Brain microvascular endothelial cell (primary cell): ENCODE measurements at places on chromosomes 4 and X.

DNA sequence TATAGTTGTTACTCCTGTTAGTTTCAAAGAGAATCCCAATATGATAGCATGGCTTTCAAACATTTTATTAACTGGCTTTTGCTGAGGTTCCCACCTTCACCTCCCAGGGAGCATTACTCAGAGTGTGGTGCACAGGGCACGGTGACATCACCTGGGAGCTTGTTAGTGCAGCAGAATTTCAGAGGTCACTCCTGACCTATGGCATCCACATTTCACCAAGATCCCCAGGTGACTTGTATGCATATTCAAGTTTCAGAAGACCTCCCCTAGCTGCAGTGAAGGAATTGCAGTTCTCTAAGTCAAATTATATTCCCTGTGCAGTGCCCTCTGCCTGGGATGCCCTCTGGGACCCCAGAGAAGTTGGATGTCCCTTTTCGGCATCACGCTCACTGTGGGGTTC lies 29.7 kb upstream of the LNX1 start:
- DNase-seq, result no peak

GRCh38 chrX:63350465-63350877 lies 661 bp downstream of the SPIN4 start:
- DNase-seq, result no peak

- DNase-seq, result peak; percentile 75
Observed at GRCh38 chr4:123477711-123478209, 81.2 kb downstream of the SPRY1 start.

DNA sequence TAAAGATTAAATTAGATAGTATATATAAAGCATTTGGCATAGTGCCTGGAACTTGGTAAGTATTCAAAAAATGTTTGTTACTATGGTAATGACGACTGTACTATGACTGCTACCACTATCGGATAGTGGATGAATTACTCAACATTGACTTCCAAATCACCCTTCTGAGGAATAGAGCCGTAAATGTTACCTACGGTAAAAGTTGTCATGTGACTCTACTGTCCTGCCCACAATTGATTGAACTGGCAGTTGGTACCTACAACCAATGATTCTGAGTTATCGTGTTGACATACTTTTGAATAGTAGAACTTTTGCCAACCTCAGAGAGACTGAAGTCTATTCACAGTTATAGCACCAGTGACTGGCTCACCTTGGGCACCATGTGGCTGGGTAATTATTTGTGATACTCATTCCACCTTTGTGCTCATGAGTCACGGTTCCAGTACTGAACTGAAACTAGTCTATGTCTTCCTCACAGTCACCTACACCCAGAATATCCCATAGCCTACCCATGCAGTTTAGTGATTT lies 185.5 kb upstream of the PITX2 start:
- DNase-seq, result peak; percentile 40

DNA sequence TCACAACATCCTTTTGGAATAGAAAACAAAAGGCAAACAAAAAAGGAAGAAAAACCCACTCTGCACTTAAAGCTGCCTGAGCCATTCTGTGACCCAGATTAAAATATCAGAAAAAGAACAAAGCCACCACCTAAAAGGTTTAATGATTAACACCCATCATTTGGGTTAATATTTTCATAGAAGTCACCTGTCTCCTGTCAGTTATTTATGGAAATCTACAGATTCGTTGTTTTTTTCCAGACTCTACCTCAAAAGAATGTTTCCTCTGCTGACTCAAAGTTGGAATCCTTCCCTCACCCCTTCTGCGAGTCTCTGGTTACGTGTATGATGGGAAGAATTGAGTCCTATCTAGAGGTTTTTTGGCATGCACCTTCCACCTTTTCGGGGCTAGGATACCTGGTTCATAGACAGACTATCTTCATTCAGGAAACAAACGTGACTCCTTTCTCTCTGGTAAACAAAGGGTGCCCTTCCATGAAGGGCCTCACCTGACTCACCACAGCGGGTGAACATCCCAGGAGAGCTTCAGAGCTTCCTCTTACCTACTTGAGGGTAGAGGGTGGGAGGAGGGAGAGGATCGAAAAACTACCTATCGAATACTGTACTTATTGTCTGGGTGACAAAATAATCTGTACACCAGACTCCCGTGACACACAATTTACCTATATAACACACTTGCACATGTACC lies 19.6 kb upstream of the CA5B start:
- no peak for DNase-seq

GRCh38 chrX:34915463-34916225 lies 27.0 kb upstream of the FAM47B start:
- DNase-seq, result no peak

- DNase-seq, result no peak
Observed at GRCh38 chr4:80732010-80732409, 298.5 kb upstream of the BMP3 start.

GRCh38 chrX:23505531-23506303 lies 161.6 kb upstream of the PRDX4 start:
- DNase-seq, result no peak

GRCh38 chrX:118528071-118528737 lies 32.6 kb downstream of the DOCK11 start:
- no peak for DNase-seq

DNA sequence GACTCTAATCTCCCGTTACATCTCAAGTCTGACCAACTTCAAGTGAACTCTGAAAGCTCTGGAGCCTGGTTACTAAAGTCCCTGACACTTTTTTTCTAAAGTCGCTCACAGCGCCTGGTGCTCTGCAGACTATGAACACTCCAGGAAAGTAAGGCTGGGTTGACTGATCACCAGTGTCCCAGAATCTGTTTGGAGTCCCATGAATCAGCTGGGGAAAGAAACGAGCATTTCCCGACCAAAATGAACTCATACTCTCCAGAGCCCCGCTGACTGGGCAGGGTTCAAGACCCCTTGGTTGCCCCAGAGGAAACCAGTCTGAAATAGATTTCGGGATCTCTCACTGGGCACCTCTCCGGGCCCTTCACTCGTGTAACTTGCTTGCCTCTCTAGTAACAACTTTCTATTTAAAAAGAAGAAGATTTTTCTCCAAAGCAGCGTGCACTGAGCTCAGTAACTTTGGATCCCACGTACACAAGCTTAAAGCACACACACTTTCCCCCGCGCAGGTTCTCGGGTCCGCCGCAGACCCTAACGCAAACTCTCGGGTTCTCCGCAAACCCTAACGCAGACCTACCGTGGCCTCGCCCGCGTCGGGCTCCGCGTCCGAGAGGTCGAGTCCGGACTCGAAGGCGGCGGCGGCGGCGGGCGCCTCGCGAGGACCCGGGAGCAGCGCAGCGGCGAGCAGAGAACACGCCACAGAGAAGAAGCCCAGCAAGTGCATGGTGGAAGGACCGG lies 964 bp downstream of the VEGFC start:
- no peak for DNase-seq

DNA sequence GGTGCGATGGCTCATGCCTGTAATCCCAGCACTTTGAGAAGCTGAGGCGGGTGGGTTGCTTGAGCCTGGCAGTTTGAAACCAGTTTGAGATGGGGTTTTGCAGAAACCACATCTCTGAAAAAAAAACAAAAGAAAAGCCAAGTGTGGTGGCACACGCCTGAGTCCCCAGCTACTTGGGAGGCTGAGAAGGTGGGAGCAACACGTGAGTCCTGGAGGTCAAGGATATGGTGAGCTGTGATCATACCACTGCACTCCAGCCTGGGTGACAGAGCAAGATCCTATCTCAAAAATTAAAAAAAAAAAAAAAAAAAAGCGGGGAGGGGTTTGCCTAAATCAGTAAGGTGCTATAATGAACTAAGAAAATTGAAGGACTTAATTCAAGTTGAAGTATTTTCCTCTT lies 58.2 kb upstream of the TBC1D14 start:
- no peak for DNase-seq
